ENCODE measurements at places on chromosomes 6 and 20.

DNA sequence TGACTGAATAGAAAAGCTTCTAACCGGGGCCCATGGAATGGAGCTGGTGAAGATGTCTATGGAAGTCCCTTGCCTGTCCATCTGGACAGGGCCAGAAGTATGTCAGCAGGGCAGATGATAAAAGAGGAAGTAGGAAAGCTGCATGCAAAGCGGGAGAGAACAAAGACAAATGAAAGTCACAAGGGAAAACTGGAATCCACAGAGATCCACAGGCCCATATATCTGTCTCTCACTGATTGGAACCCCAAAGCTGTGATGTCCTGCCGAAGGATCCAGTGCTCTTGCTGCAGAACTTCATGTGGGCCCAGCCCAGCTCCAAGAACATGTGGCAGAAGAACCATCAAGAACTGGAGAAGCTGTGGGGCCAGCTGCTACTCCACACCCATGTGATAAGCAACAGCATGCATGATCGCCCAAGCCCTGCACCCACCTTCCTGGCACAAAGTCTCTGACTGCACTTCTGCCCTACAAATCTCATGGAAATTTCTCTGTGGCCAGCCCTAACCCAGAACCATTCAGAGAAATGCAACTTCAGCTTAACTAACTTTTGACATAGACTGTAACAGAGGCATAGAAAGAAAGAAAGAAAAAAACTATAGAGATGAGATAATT lies 716.0 kb downstream of the KIF16B start:
- DNase-seq: no peak

DNA sequence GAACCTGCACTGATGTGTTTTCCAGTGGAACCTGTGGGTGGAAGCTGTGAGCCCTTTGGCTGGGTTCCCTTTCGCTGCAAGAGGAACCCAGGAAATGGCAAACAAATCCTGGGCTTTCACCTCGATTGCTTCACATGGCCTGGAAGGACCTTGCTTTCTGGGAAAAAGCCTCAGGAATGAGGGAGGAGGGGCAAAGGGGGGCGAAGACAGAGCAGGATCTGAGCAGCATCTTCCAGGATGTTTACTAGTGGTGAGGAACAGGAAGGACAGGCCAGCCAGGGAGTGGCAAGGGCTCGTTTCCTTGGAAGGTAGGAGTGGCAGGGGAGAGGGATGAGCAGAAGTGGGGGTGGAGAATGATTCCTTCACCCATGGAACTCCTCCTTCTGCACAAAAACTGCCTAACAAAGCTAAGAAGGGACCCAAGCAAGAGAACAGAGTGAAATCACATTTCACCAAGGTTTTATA lies 5.9 kb downstream of the SLC2A10 start:
- no peak for DNase-seq

DNA sequence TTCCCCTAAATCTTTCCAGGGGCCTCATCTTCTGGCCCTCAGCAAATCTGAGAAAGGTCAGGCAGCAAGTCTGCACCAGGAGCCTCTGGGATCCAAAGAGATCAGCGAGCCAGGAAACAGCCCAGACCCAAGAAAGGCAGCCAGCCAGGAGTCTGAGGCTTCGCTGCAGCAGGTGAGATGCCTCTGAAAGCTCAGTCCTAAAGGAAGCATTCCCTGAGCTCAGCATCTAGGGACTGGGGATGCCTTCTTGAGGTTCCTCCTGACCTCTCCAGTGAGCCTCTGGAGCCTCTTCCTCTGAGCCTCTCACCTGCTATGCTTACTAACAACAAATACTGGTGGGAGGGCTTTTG lies 118.8 kb upstream of the MAFB start:
- no peak for DNase-seq

DNA sequence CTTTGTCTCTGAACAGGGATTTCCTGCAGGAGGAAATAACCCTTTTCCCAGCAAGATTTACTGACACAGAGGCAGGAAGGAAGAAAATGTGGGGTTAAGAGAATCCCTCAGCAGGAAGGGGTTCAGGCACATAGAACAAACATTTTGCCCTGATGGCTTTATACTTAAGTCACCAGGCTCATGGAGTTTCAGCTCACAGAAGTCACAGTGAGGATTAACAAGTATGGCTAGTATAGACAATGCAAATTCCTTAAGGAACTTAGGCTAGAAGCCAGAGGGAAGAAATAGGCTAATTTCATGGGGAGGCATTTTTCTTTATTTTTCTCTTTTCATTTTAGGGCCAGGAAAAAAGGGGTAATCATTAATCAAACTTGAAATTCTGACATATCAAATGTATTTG lies 50.2 kb downstream of the MCHR2 start:
- DNase-seq: no peak

DNA sequence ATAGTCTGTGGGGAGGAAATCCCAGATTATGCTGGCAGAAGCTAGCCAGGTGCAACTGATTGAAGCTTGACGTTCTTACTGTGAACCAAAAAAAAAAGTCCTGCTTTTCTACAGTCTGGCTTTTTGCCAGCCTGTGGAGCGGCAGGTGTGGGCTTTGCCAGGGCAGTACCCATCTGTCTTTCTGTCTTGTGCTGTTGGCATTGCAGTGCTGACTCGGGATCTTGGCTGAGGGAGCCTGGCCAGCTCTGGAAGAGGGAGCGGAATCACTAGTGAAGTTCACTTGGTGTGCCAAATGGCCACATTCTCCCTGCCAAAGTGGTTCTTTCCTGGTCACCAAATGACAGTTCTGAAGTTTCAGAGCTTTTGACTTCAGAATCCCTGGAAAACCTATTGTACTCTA lies 5.0 kb downstream of the KIF3B start:
- no peak for DNase-seq

- no peak for DNase-seq
Observed at GRCh38 chr6:132491303-132491702, 21.6 kb downstream of the STX7 start.

DNA sequence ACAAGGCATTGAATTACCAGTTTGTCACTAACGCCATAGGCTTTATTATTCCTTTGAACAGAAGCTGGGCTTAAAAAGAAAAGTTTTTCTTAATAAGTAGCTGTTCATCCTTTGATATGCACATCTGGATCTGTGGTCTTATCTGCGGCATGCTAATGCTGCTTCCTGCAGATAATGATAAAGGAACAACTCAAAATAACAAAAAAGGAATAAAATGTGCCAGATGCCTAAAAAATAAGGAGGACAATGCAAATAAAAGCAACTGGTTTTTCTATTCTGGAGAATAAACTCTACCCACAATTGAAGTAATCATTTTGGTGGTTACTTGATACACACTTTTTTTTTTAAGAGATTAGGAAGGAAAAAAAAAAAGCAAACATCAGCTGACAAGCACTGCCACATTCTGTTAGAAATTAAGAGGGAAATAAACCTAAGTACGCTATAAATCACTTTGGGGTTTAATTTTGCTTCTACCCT lies 156.8 kb upstream of the SALL4 start:
- DNase-seq: no peak

GRCh38 chr6:11085758-11086435 lies 7.7 kb upstream of the SMIM13 start:
- no peak for DNase-seq

DNA sequence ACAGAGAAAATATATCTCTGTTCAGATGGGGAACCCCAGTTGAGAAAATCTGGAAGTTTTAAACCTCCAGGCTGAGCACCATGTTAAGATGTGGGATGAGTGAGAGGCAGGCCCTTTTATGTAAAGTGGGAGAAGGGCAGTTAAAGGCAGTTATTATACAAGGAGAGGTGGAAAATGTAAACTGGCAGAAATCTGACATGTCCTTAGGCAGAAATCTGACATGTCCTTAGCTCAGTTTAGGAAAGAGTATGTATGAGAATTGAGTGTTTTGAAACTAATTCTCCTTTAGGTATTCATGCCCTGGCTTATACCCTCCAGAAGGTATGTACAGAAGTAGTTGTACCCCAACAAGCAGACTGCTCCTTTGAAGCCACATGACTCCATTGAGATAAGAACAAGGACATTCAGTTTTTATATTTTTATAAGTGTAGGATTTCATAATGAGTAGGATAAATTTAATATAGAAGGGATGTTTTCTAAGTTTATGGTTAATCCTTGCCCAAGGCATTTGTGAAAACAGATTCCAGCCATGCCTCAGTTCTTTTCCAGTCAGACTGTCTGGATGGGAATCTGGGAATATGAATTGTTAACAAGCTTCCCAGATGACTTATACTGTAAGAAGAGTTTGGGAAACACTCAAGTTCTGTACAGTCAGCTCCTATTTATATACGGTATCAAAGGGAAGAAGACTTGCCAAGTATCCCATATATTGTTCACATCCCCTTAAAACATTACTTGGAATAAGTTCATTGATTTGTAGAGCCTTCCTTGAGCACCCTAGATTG lies 87.7 kb downstream of the SCAND1 start:
- no peak for DNase-seq

DNA sequence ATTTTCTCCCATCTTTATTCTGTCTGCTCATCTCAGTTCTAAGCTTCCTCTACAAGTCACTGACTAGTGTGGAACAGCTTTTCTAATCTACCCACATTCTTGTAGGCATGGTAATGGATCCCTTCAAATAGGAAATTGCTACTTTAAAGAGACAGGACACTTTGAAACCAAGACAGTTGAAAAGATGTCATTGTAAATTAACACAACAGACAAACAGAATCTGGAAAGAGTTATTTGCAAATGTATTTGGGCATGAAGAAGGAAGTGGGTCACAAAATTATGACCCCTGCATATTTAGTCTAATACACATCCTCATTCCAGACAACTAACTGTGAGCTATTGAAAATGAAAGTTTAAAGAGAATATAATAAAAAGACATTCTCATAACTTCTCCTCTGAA lies 298.2 kb upstream of the MARCKS start:
- DNase-seq: no peak

DNA sequence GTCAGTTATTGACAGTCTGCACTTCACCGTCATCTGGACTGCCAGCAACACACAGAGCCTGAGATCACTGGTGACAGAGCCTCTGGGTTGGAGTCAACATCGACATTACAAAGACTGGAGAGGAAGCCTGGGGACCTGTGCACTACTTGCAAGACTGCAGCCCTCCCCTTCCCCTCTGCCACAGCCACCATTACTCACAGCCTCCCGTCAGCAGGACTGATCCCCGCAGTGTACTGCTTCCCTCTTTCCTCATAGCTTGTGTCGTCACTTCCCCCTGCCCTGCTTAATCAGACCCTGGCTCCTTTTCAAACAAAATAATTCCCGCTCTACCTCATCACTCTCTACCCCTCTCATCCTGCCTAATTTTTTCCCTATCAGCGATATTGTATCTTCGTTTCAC lies 235.5 kb upstream of the KCNQ5 start:
- no peak for DNase-seq

Measured in bone marrow (tissue), 2 donors.